ENCODE measurements at places on chromosomes 2 and 18.

DNA sequence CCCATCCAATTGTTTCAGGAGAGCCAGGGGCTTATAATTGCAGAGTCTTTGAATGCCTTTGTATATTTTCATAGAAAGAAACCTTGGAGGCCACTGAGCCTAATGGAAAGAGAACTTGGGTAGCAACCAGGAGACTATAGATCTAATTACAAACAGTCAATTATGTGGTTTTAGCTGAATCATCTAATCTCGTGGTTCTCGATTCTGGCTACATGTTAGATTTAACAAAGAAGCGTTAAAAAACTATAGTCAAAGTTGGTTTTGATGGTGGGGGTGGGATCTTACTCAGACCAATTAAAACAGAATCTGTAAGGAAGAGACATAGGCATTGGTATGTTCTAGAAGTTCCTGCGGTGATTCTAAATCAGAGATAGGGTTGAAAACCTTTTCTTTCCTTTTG, 344.1 kb downstream of the CNTNAP5 start:
- no peak for DNase-seq

- DNase-seq, result no peak
These were observed 24.6 kb downstream of the KCNE4 start for GRCh38 chr2:223076573-223076972.

DNA sequence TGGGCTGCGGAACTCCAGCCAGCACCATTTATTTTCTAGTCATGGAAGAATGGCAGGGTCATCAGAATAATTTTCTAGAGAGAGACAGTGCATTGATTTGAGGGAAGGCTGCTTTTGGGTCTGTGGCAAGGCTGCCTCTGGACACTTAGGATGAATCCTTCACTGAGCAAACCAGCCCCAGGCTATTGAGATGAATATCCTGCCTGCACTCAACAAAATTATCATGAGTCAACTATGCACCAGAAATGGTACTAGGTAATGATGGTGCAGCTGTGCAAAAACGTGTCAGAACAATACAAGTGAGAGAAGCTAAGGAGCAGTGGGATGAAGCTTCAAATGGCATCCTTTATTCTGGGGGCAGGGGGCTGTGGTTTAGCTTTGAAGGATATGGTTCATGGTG, 115.8 kb downstream of the SPHKAP start:
- DNase-seq, result no peak

DNA sequence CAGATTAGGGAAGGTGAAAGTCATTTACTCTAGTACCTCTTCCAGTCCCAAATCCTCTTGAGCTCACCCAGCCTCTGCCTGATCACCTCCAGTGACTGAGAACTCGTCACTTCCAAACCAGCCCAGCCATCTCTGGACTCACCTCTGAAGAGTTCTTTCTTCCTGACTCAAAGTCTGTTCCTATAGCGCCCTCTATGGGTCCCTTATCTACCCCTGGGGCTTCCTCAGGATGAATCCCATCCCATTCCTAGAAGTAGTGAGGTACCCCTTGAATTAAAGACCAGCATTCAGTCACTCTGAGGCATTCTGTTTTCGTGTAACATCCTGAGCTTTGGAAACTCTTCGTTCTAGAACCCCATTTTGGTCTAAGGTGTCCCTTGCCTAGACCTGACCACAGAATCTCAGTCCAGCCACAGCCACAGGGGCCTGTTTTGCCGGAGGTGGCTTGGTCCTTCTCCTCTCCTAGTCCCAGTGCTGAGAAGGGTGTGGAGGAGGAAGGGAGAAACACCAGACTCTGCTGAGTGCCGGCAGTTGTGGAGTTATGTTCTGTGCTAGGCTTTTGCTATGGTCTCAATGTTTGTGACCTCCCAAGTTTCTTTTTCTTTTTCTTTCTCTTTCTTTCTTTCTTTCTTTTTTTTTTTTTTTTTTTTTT, 32.7 kb downstream of the SIX3 start:
- DNase-seq, result no peak

DNA sequence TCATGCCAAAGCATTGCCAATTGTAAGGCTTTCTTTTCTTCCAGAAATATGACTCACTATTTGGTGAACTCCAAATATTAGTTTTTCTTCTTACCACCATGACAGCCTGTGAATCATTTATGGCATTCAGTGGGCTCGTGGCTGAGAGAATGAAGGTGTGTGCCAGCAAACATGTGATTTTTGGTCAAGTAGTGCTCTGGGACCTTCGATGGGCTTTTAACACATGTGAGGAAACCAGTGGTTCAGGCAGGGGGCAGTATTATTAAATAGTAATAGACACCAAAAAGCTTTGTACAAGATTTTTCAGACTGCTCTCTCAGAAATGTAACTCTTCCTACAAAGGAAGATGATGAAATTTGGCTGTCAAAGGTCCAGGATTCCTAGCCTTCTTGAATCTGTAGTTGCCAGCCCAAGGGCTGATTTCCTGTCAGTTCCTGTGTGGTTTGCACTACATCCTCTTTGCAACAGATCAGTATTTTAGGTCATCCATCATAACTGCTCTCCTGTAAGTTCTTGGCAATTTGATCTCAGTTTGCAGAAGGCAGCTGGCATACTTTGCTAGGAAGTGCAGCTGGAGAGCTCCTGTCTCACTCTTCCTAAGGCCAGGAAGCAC, 64.3 kb downstream of the BABAM2 start:
- peak; percentile 71 for DNase-seq

DNA sequence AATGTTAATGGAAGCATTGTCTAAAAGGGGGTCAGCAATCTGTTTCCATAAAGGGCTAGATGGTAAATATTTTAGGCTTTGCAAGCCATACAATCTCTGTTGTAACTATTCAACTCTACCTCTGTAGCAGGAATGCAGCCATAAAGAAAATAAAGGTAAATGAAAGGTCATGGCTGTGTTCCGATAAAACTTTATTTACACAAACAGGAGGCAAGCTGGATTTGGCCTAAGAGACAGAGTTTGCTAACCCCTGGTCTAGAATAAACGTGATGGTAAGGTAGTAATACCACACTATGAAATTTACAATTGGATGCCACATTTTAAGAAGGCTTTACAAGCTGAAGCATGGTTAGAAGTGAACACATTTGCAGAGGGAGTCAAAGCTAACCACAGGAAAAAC, 91.4 kb downstream of the EXOC6B start:
- DNase-seq, result no peak

Measured in uterus (tissue), 4 donors.